ENCODE measurements at places on chromosomes 2 and 18.

DNA sequence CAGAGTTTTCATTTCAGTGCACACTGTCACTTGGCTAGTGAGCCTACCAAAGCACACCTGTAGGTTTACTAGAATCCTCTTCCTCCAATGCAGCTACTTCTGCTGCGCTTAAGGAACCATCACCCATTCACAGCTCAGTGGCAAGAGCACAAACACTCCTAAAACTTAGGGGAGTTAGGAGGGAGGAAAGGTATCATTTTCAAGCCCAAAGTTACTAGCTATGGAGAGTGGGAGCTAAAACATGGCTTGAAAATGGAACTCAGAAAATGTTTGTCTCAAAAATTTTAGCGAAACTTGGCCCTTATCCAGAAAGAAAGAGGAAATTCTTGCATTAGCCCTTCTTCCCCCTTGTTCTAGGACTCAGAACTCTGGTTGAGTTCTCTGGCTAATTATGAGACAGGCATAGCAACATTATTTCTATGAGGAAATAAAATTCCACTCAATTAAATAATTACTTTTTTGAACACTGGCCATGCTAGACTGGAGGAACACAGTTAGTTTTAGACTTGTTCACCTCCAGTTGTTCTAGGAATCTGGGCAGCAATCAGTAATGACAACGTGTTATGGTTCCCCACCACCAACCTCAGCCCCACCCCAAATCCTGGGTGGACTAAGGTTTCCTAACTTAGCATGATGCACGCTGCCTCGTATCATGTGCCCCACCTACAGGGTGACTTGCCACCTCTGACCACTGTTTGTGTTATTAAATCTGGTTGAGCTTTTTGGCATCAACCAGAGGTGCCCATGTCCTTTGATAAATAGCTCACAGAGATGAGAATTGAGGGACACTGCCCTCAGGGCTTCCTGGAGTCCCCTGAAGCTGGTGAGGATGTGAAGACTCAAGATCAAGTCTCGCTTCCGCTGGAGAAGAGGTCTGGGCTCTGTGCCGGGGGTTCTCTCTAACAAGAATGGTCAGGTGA, 32.8 kb downstream of the LPIN2 start:
- DNase-seq = peak; percentile 18

DNA sequence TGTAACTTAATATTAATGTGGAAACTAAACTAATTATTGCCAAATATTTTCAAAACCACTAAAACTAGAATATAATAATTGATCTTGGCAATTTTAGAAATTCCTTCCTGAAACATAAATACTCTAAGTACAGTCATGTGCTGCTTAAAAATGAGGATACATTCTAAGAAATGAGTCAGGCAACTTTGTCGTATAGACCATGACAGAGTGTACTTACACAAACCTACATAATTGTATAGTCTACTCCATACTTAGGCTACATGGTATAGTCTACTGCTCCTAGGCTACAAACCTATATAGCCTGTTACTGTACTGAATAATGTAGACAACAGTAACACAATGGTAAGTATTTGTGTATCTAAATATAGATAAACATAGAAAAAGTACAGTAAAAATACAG, 27.6 kb downstream of the FEZ2 start:
- DNase-seq = no peak

DNA sequence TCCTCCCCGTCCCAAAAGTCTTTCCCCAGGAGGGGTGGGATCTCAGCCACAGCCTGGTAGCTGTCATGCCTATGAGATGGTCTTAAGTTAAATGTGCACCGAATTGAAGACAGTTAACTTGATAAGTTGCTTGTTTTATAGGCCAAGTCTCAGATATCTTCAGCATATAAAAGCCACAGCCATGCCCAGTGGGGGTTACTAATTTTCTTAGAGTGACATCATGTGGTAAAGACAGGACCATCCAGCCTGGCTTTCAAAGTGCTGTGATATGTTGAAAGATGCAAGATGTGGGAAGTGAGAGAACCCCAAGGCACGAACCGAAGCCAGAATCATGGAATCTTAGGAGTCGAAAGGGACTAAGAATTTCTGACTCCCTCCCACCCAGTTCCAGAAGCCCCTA, 42.1 kb upstream of the FAM124B start:
- DNase-seq = no peak

DNA sequence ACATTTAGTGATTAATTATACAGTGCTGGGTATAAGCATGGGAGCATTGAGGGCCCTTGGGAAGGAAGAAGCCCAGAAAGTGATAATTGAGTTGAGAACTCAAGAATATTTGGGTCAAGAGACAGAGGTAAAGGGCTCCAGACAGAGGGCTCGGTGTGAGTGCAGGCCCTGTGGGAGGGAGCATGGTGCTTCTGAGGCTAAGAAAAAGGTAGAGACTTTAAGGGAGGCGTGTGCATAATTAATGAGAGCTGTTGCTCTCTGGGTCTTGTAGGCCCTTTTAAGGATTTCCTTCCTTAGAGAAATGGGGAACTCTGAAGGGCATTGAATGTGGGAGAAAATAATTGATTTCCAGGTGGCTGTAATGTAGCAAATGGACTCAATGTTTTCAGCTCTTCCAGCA, 735.0 kb upstream of the POU3F3 start:
- DNase-seq = no peak

GRCh38 chr2:20210462-20210861, 14.5 kb downstream of the SDC1 start:
- no peak for DNase-seq

- no peak for DNase-seq
Measured at GRCh38 chr2:15963977-15964670, 23.8 kb downstream of the MYCN start.

- DNase-seq = no peak
Measured at GRCh38 chr2:122639711-122640110, 884.3 kb downstream of the TSN start.

- no peak for DNase-seq
Measured at GRCh38 chr18:35692866-35693265, 111.3 kb downstream of the GALNT1 start.

DNA sequence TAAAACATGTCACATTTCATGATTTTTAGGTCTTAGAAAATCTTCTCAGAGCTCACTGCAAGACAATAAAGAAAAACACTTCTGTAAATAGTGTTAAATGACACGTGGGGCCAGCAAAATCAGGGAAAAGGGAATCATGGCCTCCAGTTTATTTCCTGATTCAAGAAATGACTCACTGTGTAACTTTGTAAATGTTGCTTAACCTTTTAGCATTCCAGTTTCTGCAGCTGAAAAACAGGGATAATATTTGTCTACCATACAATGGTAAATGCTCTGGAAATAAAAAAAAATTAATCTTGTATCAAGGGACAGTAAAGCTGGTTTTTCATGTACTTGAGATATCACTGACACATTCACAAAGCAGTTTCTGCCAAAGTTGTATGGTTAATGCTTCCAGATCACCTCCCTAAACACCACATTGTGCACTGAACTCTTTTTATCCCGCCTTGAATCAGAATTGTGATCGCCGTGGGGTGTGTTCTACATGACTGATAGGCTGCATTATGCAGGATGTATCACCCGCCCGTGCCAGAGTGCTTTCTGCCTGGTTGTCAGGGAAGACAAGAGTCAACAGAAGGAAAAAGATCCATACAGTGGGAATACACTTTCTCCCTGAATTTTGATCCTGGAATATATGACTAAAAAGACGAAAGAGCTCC, 238.8 kb downstream of the IKZF2 start:
- DNase-seq = no peak

DNA sequence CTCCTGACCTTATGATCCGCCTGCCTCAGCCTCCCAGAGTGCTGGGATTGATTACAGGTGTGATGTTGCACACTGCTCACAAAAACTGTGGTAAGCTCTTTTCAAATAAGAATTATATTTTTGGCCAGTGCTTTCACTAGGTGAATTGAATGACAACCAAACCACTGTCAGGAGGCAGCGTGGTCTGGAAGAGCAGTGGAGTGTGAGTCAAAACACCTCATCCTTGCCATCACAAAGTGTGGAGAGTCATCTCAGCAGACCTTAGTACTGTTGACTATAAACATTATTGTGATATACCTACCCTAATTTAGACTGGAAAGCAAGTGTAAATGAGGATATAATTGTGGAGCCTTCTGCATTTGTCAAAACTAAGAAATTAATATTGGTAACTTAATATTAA, 61.3 kb downstream of the UBE2E3 start:
- no peak for DNase-seq

DNA sequence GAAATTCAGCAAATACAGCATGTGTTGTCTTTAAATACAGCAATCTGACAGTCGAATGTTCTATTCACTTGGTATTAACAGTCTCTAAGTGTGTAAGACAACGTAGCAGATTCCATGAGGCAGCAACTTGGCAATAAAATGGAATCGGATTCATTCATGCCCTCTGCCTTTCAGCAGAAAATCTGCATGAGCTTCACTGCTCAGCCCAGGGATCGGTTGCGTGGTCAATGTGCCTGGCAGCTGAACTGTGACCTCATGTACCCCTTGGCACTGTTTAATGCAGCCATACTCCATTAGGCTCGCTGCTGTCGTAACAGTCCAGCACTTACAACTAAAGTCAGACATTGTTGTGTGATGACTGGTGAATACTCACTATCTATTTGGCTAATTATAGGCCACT, 17.7 kb upstream of the RGPD4 start:
- DNase-seq = no peak

DNA sequence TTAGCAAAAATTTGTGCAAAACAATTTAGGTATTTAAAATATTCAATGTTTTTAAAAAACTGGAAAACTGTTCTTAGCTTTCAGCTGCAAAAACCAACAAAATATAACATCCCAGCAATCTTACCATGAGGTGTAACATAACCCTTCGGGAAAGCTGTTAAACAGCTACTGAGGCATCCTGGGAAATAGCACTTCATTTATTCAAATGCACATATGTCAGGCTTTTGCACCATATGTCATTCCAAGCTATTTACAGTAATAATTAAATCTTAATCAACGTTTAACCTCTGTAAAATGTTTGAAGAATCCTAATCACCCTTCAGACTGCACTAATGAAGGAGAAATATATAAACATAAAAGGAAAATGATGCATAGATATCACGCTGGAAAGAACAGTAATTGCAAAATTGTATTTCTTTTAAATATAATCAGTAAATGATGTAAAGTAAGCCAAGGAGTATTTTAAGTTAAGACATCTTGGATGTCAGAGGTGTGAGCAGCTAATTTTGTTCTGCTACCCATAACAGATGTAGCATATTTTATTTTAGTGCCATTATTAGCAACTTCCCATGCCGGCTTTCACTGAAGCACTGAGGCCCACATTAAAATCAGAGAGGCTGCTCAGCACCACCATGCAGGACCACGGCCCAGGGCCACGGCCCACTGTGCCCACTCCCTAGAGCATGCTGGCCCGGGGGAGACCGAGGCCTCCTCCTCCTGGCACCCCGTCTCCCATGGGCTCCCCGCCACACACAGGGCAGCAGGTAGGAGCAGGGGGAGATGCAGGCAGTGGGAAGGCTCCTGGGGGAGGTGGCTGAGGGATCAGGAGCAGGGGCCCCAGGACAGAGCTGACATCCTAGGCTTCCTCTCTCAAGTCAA, 30.9 kb downstream of the EMX1 start:
- DNase-seq = no peak

DNA sequence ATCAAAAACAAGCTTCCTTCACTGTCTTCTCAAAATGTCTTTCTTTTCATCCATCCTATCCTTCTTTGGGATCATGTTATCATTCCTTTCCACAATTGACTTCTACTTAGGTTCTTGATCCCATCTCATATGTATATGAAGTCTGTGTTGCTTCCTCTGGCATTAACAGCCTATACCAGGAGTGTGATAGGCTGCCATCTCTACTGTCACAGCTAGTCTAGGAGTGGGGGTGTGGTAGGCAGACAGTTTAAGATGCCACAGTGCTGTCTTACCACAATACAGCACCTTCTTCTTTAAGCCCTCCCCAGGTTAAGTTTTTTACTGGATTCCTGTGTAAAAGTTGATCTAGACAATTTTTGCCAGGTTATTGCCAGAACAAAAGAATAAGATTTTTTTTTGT, 3.7 kb upstream of the HTR2B start:
- DNase-seq = no peak

- DNase-seq = peak; percentile 80
Measured at GRCh38 chr2:128638341-128639119, 319.9 kb upstream of the HS6ST1 start.

GRCh38 chr18:10690035-10690329, 164.2 kb downstream of the NAPG start:
- no peak for DNase-seq

- no peak for DNase-seq
Measured at GRCh38 chr18:9068346-9068745, 34.2 kb upstream of the NDUFV2 start.

DNA sequence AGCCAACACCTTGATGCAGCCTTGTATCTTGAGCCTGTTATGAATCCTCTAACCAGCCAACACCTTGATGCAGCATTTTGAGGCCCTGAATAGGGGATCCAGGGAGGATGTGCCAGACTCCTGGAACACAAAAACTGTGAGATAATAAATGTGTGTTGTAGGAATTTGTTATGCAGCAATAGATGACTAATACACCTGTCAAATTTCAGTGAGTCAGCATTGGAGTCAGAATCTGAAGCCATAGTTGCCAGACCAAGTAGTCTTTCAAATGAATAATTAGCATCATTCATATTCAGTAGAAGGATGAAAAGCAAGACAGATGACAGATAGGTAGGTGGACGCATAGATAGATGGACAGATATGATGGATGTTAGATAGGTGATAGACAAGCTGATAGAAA, 942.5 kb upstream of the SLC39A10 start:
- DNase-seq = no peak

DNA sequence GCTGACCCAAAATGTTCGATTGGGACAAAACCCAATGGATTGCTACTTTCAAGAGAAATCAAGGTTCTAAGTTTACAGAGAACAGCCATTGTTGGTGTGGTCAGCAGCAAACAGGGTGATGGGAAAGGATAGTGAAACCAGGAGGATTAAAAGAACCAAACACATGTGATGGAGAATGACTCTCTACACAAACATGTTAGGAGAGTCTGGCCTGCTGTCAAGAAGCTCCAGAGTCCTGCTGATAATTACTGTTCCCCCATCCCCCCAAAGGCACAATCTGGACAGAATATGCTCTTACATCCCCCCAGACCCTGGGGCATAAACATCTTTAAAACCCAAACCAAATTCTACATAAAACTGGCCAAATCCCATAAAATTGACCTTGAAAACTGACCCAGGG, 32.0 kb upstream of the ACYP2 start:
- DNase-seq = no peak

GRCh38 chr2:182907081-182907830, 40.8 kb upstream of the FRZB start:
- no peak for DNase-seq

DNA sequence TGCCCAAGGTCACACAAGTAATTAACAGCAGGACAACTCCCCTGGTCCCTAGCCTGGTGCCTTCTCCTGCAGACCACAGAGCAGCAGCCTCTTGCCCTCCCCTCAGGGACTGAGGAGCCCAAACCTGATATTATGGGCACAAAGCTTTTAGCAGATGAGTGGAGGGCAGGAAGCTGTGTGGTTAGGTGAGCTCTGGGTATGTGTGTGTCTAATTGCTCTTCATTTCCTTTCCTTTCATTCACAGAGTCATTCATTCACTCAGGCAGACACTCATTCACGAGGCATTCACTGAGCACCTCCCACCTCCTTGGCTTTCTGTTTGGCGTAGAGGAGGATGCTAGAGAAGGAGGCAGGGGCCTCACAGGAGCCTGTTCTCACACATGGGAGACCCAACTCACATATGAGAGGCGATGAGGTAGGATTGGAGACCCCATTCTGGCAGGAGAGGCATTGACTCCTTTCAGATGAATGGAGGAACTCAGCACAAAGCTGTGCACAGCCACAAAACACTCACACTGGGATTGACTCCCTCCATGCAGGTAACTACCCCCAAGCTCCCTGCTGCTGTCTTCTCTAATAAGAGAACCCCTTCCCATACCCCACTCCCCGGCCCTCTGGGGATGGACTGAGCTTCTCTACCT, 306.8 kb upstream of the SKOR2 start:
- DNase-seq = no peak

All from GDM1 (cell line).